ENCODE measurements at places on chromosomes 13 and 19.

GRCh38 chr19:3478409-3479176 lies 1.7 kb downstream of the SMIM24 start:
- no peak for DNase-seq

GRCh38 chr13:72652681-72653080 lies 74.7 kb downstream of the MZT1 start:
- DNase-seq, result no peak

GRCh38 chr13:50170447-50171037 lies 155.3 kb downstream of the KCNRG start:
- no peak for DNase-seq

- no peak for DNase-seq
Measured at GRCh38 chr13:65265988-65266387, 1964.1 kb downstream of the PCDH9 start.

DNA sequence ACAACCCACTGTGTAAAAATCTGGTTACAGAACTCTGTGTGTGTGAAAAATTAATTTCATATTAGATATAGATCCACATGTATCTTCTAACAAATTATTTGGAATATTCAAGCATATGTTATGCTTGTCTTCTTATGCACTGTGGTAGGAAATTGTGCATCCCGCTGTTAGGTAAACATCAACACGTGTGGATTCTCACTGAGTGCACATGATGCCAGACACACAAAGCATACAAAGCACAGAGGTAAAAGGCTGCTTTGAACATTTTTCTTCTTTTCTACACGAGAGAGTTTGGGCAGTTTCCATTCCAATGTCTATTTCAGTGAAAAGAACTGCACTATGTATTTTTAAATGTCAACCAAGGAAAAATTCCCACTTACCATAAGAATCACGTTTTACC lies 354.9 kb downstream of the PCDH9 start:
- no peak for DNase-seq

- DNase-seq, result peak; percentile 48
Measured at GRCh38 chr19:14556662-14557188, 15.1 kb downstream of the NDUFB7 start.

DNA sequence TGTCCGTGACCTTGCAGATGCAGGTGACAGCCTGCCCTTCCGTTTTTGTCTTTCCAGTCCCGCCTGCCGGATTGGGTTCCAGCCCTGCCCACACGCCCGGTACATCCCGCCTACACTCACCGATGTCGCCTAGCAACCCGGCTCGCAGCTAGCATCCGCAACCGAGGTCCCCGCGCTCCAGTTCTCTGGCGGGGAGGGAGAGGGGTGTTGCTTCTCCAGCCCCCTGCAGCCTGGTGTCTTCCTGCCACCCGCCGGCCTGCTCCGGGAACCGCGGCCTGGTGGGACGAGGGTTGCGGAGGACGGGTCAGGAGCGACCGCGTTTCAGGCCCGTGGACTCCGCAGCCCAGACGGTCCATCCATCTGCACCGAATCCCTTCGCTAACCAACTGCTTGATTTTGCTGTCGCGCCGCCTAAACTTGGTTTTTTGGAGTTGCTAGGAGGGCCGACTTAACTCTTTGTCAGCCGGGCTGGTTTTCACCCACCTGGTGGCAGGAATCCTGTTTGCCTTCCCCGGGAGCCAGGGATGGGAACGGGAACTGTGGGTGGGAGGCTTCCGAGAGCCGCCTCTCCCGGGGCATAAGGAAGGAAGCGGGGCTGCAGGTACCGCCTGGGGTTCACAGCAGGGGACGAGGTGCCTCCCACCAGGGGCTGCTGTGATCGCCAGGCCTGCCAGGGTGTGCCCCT lies 15.4 kb upstream of the MATK start:
- no peak for DNase-seq

DNA sequence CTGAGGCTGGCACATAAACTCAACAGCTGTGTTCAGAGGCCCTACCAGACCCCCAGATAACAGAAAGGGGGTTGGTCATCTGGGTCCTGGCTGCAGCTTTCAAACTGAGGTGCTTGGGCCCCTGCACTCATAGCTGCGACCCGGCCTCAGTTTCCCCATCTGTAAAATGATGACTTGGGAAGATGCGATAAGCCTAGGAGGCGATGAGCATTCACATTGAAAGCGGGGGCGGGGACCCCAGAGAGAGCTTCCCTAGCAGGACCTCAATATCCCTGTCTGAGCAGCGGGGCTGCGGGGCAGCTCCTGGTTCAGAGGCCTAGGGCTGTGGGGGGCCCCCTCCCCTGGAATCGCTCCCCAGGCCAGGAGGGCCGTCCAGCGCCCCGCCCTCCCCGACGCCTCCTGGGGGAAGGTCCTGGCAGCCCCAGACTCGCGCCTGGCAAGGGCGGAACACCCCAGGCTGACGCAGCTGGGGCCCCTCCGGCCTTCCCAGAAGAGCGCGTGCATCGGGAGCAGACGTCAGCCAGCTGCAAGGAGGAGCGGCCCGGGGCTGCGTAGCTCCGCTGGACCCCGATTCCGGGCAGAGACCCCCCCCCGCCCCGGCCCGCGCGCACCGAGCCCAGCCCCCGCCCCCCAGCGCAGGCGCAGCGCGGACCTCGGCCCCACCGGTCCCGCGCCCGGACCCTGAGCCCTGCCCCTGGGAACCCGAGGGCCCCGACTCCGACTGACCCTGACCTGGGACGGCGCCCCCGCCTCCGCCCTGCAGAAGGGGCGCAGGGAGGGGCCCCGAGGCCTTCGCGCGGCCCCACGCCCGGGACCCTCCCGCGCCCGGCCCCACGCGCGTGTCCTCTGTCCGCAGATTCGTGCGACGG lies 3.5 kb downstream of the FSTL3 start:
- no peak for DNase-seq
